ENCODE measurements at places on chromosomes 11 and 22.

GRCh38 chr22:17065433-17065832 lies 19.4 kb upstream of the IL17RA start:
- no peak for DNase-seq

DNA sequence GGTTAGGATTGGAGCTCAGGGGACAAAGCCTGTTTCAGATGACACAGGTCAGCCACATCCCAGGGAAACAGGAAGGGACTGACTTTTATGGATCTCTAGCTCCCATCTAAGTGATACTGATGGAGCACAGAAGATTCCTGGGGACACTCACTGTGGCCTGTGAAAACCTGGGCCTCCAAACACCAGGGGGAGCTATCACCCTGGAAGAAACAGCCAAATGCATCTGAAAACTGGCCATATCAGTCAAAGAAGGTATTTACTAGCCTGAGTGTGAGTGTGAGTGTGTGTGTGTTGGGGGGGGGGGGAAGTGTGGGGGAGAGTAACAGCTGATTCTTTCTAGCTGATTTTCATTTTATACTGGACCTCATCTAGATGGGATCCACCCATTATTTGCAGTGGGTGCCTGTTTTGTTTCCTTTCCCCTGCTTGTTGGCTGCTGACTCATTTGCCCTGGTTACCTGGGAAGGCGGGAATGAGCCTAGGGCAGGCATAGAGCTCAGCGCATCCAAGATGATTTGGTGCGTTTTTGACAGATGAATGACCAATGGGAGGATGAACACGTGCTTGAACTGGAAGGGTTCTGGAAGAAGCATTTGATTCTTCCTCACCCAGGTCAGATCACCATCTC lies 284.0 kb downstream of the KIRREL3 start:
- no peak for DNase-seq

DNA sequence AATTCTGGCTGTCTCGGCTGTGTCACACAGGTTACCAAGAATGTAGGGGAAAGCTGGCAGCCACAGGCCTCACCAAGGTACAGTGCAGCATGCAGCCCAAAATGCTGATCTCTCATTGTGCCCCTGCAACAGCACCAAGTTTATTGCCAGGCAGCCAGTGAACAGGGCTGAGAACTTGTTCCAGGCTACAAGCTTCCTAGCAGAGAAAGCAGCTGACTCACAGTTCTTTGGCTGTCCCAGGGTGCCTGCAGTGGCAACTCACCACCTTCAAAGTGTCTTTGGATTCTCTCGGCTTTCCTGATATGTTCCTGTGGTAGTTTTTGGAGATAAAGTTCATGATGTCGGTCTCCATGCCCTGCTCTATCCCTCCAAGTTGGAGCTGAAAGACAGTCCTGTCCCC lies 719.1 kb upstream of the ANO3 start:
- no peak for DNase-seq

- DNase-seq: no peak
Measured at GRCh38 chr11:78782725-78783124, 208.1 kb upstream of the NARS2 start.

DNA sequence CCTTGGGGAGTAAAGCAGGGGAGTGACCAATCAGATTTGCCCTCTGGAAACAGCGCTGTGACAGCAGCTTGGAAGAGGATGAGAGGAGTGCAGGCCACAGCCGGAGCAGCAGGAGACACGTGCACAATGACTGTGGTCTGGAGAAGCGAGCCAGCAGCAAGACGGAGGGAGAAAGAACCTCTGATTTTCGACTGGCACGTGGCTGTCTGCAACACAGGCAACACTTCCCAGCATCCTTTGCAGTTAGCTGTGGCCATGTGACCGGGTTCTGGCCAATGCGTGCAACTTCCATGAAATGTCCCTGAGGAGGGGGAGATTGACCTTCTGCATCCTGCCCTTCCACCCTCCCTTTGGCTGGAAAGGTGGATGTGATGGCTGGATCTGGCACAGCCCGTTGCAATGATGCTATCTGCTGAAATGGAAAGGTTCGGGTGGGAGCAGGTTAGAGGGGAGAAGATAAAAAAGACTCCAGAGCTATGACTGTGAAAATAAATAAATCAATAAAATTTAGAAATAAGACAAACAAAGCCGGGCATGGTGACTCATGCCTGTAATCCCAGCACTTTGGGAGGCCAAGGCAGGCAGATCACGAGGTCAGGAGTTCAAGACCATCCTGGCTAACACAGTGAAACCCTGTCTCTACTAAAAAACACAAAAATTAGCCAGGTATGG lies 15.6 kb downstream of the PLA2G6 start:
- DNase-seq: no peak

- no peak for DNase-seq
Measured at GRCh38 chr22:19765477-19766239, 5.1 kb downstream of the TBX1 start.

DNA sequence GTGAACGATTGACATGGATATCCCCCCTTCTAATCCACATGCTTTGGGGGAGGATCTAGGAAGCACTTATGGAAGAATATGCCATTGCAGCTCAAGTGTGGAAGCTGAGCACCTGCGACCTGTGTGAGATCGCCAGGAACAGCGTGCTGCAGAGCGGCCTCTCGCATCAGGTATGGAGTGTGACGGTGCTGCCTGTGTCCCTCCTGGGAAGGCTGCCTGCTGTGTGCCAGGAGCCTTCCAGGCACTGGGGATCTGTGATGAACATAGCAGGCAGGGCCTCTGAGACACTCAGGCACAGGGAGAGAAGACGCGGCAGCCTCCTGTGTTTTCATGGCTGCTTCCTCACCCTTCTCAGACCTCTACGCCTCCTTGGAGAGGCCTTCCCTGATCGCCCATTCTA lies 36.5 kb downstream of the RNF141 start:
- no peak for DNase-seq

DNA sequence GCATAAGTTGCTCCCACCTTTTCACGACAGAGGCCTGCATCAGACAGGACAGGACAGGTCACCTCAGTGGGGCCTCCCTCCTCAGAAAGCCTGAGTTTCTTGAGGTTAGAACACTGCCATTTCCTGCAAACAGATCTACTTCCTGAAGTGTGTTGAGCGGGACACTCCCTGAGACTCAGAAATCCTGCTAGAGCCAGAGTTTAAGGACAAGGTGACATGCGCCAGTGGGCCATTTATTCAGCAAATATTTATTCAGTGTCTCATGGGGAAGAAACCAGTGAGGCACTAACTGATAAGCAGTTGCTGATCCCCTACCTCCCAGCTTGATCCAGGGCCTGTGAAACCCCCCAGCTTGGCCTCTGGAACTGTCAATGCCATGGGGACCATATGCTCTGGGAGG lies 454.6 kb downstream of the SOX6 start:
- DNase-seq: no peak

DNA sequence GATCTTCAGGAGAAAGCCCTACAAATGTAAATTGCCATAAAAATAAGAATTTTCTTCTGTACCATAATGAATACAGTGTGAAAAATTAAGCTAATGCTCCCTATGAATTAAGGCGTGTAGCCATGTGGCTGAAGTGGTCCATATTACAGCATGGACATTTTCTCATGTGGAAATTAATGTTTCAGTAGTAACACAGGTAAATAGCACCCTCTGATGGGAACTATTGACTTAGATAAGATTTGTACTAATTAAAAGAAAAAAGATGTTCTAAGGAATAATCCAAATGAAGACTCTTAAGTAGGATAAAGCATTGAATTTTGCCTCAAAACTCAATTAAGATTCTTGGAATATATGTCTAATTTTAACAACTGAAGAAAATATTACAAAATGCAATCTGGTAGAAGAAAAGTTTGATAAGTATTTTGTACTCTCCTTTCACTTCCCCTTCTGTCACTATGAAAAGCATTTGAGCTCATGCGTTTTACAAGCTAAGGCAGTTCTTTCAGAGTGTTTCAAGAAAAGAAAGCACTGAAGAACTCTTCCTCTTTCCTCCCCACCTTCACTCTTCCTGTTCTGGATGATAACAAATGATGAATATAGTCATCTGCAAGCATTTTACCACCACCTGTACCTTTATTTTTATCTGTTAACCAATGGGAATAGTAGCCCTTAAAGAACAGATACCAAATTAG lies 9.9 kb upstream of the OR8D2 start:
- DNase-seq: no peak

- peak; percentile 47 for DNase-seq
Measured at GRCh38 chr11:8989453-8989852, 14.3 kb downstream of the NRIP3 start.

DNA sequence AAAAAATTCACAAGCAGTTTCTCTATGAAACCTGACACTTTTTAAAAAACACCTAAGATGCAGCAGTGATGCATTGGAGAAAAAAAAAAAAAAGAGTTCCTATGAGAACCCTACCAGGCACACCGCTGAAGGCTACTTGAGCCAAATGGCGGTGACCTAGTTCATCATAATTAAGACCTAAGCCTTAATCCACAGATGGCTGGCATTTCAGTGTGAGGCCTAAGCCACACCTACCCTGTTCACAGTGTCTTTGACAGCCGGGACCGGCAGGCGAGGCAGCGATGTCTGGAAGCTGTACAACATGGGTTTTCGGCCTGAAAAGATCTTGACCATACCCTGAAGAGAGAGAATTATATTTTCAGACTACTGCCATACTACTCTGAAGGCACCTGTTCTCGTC lies 38.0 kb downstream of the CPT1A start:
- no peak for DNase-seq

DNA sequence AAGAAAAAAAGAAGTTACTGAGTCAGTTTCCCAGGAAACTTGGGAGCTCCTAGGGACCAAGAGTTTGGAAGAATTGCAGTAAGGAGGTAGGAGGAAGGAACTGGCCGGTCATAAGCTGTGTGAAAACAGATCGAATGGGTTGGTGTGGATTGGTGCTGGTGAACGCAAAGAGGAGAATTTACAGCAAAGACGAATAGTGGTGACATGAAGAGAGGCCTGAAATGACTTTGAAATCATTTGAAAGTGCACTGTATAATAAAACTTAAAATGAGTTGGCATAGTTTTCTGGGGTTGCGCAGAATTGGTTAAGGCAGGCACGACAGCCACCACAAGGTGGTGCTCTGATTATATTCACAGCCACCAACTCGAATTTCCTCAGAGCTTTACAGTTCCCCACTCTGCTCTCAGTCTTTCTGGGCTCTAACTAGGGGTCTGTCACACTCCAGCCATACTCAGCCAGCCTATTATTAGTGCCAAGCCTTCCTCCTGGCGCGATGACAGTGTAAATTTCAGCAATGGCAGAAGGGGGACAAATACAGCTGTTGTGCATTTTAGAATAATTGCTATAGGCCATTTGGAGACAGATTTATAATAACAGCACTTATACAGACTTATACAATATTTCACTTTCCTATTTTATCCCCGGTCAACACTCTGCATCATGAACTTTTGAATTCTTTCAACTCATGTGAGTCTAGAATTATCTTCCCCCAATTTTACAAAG lies 8.3 kb upstream of the HTR3B start:
- no peak for DNase-seq

GRCh38 chr22:30662040-30662439 lies 5.6 kb downstream of the DUSP18 start:
- no peak for DNase-seq

- no peak for DNase-seq
Measured at GRCh38 chr11:1825785-1826451, 8.9 kb upstream of the SYT8 start.

DNA sequence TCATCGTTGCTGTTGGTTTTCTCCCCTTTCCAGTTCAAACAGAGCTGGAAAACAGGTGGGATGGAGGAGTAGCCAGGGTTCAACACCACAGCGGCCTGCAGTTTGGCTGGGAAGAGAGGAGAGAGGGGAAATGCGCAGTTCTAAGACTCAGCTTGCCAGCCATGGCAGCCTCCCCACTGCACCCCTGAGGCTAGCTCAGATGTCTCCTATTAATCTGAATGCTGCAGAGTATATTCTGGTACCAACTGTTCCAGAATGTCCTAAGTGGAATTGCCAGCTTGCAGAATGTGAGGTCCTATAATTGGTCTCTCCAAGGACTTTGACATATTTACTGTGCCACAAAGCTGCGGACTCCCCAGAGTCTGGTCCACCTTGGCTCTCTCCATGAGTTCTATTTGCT lies 32.0 kb downstream of the NEFH start:
- no peak for DNase-seq

- no peak for DNase-seq
Measured at GRCh38 chr22:28710107-28710506, 30.5 kb upstream of the TTC28 start.

- no peak for DNase-seq
Measured at GRCh38 chr11:125941619-125942611, 3.9 kb upstream of the VSIG10L2 start.

DNA sequence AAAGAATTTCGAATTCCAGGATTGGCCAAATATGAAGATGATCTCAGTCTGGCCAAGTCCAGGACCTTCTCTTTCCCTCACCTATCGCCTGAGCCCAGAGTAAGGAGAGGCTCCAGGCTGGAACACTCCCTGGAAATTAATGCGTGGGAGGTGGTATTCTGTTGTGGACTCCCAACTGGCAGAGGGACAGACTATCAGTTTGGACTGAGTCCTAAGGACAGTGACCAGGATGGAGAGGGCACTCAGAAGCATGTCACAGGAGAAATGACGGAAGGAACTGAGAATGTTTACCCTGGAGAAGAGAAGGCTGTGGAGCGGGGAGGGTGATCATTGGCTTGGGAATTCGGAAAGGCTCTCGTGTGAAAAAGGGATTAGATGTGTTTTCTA lies 84.4 kb downstream of the RPL27A start:
- no peak for DNase-seq

GRCh38 chr11:75734491-75735180 lies 17.0 kb downstream of the MOGAT2 start:
- no peak for DNase-seq

DNA sequence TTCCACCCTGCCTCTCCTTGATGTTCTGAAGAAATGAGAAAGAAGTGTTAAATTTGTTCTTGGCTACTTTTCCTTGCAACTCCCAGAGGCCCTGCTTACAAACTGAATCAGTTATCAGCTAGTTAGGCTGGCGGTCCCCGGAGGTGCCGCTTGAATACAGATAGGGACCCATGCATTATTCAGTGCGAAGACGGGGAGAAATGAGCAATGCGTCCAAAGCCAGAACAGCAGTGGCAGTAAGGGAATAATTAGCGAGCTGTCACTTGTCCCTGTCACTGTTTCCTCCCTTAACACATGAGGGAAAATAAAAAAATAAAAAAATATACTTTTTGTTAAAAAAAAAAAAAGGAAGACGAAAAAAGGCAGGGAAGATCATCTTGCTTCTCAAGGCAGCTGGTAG lies 528.1 kb downstream of the MN1 start:
- DNase-seq: no peak

DNA sequence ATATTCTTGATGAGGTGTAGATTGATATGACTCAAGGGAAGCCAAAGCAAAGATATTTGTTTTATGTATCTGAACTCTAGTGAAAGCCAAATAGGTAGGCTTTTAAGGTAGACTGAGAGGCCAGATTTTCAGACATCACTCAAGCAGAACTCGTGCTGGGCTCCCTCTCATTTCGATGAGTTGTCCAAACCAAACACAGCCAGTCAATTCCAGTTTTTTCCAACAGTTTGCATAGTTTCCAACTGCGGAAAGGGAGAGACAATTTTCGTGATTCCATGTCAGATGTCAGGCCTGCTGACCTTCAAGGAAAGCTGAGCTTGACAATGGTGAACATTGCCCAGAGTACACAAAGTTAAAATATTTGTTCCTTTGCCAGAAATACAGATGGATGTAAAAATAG lies 110.9 kb upstream of the MPPED2 start:
- DNase-seq: no peak

- peak; percentile 80 for DNase-seq
Measured at GRCh38 chr22:38505541-38506117, 482 bp downstream of the DDX17 start.
